Stimulated activated CD8-positive, alpha-beta memory T cell treated with anti-CD3 and anti-CD28 coated beads, Interleukin-7, amount 100 ng/mL, for 24 hours (primary cell): ENCODE measurements at places on chromosomes 16 and 17.

DNA sequence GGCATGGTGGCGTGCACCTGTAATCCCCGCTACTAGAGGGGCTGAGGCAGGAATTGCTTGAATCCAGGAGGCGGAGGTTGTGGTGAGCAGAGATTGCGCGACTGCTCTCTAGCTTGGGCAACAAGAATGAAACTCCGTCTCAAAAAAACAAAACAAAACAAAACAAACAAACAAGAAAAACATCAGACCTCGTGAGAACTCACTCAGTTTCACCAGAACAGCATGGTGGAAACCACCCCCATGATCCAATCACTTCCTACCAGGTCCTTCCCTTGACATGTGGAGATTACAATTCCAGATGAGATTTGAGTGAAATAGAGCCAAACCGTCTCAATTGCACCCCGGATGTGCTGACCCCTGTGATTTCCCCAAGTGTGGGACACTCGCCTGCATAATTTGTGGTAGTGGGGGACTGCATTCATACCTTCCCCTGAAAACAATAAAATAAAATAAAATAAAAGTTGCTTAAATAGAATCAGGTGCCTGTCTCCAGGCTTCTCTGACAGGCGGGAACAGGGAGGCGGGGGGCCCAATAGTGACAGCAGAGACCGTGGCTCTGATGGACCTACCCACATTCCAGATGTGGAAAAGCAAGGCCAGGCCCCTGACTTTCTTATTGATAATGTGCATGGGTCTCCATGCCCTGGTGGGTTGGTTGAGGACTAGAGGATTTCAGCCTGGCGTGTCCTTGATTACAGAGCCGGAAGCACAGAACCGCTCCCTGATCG, 13.1 kb downstream of the ZSCAN10 start:
- DNase-seq, result no peak

DNA sequence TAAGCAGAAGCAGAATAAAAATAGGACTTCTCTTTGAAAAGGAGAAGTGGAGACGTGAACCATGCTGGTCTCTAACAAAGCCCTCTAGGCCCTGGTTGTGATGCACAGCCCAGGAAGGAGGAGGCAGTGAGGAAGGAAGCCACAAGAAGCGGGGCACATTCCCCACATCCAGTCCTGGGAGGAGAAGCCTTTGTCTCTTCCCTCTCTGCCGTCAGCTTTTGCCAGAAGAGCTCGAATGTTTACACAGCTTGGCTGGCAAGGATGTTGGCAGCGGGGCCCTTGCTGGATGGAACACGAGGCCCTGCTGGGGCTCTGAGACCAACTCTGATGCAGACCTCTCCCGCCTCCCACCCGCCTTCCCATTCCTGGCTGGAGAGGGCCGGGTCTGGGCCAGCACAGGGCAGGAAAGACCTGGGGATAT, 91.3 kb downstream of the MAF start:
- no peak for DNase-seq

DNA sequence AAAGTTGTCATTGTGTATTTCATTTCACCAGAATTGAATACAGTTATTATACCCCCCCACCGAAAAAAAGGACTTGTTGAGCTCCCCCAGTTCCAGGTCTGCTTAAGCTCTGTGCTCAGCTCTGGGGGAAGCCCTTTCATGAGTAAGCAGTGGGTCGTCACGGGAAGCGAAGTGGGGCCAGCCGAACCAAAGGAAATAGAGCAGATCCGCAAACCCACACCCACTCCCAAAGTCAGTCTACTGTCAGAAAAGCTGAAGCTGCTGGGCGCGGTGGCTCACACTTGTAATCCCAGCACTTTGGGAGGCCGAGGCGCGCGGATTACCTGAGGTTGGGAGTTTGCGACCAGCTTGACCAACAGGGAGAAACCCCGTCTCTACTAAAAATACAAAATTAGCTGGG, 50.1 kb downstream of the PECAM1 start:
- DNase-seq, result no peak

- DNase-seq, result no peak
Observed at GRCh38 chr16:80489173-80489572, 51.6 kb upstream of the DYNLRB2 start.

DNA sequence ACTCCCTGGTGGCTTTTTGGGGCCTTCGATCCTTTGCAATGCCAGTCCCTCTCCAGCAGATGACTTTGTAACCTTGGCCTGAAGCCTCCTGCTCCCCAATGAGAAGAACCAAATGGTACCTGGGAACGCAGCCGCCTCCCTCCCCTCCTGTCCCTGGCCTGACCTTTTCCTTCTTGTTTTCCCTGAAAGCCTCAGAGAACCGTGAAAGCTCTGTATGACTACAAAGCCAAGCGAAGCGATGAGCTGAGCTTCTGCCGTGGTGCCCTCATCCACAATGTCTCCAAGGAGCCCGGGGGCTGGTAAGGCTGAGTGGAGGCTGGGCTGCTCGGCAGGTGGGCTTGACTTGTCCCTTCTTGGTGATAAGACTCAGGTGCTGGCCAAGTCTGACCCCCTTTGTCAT, 88.0 kb downstream of the SDR42E1 start:
- DNase-seq, result no peak

DNA sequence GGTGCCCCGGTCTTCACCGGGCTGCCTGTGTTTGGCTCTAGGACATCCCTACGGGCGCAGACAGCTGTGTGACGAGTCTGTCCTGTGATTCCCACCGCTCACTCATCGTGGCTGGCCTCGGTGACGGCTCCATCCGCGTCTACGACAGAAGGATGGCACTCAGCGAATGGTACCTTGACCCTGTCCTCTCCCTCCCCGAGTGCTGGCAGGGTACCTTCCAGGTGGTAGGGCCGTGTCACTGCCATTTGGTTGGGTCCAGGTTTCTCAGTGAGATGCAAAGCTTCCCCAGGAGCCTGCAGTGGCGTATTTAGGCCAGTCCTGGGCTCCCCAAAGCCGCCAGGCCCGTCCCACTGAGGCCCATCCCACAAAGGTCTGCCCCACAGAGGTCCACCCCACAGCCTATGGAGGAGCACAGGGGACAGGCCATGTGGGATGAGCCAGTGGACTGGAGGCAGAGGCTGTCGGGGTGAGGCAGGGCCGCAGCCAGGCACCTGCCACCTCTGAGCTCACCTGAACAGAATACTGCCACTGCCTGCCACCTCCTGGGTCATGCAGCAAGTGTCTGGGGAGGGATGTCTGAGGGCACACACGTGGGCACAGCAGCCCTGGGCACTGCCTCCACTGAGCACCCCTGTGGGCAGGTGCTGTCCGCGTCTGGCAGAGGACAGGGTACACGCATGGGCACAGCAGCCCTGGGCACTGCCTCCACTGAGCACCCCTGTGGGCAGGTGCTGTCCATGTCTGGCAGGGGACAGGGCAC, 31.4 kb upstream of the CHMP6 start:
- no peak for DNase-seq

DNA sequence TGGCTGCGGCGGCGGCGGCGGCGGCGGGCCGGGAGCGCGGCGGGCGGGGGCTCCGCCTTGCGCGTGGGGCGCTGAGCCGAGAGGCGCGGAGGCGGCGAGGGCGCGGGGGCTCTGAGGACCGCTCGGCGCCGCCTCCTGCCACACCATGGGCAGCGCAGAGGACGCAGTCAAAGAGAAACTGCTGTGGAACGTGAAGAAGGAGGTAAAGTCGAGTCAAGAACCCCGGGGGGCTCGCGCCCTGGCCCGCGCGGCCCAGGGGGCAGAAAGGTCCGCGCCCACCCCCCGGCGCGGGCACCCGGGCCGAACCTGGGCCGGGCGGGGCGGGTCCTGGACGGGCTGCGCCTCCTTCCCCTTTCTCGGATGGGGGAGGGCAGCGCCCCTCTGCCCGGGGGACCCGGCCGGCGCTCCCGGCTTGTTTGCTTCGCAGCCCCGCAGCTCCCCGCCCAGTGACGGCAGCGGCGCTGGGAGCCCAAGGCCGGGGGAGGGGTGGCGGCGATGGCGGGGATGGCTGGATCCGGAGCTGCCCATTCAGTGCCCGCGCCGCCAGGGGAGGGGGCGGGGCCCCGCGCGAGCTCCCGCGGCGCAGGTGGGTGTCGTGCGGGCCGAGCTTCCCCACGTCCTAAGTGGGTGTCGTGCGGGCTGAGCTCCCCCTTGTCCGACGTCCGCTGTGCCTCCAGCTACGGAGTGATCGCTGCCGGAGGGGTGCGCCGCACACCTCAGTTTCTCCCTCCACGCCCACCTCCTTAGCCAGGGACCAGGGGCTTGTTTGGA, 428 bp downstream of the SGSM2 start:
- no peak for DNase-seq

GRCh38 chr17:51189628-51190027, 23.4 kb downstream of the NME2 start:
- DNase-seq, result no peak

- DNase-seq, result no peak
Observed at GRCh38 chr17:50036455-50037261, 19.3 kb upstream of the ITGA3 start.

- no peak for DNase-seq
Observed at GRCh38 chr17:28319598-28319935, 567 bp downstream of the TMEM97 start.

DNA sequence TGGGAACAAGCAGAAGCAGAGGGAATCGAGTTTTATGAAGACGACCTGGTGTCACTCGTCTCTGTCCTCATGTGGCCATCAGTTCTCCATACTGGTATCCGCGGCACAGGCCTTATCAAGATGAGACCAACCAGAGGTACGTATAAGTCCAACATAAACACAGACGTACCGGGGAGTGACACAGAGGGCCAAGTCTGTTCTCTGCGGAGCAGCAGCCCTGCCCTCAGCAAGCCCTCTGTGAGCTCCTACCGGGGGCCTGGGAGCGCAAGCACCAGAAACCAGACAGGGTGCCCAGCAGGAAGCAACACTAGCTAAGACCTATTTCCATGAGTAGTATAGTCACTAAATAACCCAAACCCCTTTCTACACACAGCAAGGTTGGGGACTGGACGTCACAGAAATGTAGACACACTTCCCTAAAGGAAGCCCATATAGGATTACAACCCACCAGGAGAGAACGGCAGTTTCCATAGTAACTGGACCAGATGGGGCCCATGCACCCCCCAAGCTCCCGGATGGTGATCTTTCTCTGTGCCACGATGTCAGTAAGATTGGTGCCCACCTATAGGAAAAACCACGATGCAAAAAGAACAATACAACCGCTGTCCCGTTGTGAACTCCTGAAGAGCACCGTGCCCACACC, 911 bp downstream of the ARL16 start:
- DNase-seq, result no peak

DNA sequence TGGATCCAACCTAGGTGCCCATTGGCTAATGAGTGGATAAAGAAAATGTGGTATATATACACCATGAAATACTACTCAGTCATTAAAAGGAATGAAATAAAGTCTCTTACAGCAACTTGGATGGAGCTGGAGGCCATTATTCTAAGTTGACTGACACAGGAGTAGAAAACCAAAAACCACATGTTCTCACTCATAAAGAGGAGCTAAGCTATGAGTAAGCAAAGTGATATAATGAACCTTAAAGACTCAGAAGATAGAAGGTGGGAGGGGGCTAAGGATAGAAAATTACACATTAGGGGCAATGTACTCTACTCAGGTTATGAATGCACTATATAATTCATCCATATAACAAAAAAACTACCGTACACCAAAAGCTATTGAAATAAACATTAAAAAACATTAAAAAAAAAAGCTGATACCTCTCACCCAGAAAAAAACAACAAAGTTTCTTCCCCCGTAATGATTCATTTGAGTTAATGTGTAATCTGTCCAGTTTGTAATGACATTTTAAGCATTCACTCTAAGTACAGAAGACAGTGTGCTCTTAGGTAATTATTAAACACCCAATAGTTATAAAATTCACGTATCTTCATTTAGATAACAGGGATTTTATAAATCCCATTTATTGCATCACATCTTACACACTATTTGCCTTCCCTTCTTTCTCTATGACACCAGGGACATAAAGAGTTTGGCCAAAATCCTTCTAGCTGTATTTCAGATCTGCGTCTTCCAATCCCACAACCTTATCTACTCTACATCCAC, 941.5 kb downstream of the CDH11 start:
- no peak for DNase-seq

DNA sequence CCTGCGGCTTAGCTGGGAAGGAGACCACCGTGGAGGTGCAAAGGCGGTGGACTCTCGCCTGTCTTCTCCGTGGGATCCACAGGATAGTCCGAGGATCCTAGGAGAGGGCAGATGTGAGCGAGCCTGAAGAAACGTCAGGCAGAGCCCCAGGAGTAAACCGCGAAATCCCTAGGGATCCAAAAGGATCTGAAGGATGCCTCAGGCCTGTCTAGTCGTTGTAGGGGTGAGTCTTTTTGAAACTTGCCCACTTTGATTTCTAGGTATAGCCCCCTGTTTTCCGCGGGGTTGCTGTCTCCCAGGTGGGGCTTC, 576.5 kb downstream of the KCNJ18 start:
- no peak for DNase-seq

- no peak for DNase-seq
Observed at GRCh38 chr16:53974484-53975080, 270.6 kb downstream of the FTO start.

- DNase-seq, result no peak
Observed at GRCh38 chr17:15108992-15109391, 156.1 kb downstream of the PMP22 start.

DNA sequence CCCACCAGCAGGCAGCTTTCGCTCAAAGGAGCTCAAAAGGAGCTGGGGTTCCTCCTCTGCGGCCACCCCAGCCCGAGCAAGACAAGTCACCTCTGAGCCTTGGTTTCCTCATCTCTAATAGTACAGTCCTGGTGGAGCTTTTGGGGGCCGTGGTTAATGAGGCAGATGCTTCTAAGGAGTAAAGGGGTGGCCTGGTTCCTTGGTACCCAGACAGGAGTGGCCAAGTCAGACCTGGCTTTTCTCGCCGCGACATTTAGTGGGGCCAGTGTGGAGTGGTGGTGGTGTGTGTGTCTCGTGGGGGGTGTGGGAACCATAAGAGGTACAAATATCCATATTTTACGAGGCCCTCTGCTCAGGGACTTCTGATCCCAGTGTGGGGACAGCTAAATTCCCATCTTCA, 6.7 kb downstream of the FOXF1 start:
- no peak for DNase-seq

GRCh38 chr16:3754081-3754703, 36.9 kb upstream of the TRAP1 start:
- DNase-seq, result no peak

GRCh38 chr16:8859913-8860881, 8.6 kb downstream of the CARHSP1 start:
- DNase-seq, result no peak

GRCh38 chr17:76027159-76027839, at the start of gene EVPL:
TSS of gene EVPL (minus strand) at chr17:76027306. CDS start at chr17:76027198, 108 bp downstream.
- DNase-seq, result no peak

DNA sequence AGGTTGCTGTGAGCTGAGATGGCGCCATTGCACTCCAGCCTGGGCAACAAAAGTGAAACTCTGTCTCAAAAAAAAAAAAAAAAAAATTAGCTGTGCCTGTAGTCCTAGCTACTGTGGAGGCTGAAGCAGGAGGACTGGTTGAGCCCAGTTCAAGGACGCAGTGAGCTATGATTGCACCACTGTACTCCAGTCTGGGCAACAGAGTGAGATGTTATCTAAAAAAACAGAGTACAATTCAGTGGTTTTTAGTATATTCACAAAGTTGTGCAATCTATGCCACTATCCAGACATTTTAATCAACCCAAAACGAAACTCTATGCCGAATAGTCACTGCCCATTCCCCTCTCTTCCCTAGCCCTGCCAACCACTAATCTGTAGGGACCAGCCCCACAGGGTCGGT, 25.1 kb downstream of the C16orf54 start:
- no peak for DNase-seq
